Endothelial cell of umbilical vein (primary cell): ENCODE measurements at places on chromosomes 7 and 10. TPM values are rescaled to one million over a fixed set of nuclear protein-coding genes. Genes with fewer than 3 reads are reported as not detected.

DNA sequence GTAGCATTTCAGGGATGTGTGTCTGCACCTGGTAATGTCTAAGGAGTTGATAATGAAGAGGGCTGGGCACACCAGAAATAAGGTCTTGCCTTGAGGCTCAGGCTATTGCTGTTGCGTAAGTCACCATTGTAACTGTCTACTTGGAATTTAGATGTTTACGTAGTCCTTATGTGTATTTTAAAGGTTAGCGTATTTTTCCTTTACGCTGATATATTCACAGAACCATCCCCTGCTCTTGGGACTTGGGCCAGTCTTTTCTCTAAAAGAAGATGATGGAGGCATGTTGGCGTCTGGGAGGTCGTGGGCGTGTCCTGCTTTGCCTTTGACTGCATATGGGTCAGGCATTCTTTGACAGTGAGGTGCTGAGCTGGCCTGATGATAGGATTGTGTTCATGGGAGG lies 14.7 kb downstream of the WDR37 start:
- no peak overlapping the region for H3K4me3 ChIP-seq
- peaks cover 5% of the 10 kb centered on the region for H3K36me3 ChIP-seq
- H3K27ac ChIP-seq: no peak overlapping the region
- no peaks in the 10 kb centered on the region for H3K4me1 ChIP-seq

DNA sequence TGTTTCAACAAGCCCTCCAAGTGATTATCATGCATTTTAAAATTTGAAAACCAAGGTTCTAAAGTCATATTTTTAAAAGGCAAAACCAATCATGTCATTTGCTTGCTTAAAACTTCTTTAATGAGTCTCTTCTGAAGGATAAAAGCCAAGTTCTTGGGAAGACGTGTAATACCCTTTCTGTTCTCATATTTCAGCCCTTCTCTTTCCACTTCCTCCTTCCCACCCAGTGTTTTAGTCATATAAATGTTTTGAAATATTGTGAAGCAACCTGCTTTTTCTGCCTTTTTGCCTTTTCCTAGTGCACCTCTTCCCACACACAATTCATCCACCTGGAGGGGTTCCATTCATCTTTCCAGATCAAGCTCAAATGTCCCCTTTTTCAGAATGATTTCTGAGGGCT lies 211.1 kb upstream of the LRRTM3 start:
- H3K27ac ChIP-seq: no peak overlapping the region
- no peaks in the 10 kb centered on the region for H3K27me3 ChIP-seq
- no peak for DNase-seq
- H3K4me3 ChIP-seq: no peak overlapping the region

- no peaks in the 10 kb centered on the region for H3K27me3 ChIP-seq
- no peaks in the 10 kb centered on the region for H3K36me3 ChIP-seq
- peaks cover under 1% of the 10 kb centered on the region for H3K4me1 ChIP-seq
- no peak overlapping the region for H3K4me3 ChIP-seq
- no peak overlapping the region for H3K27ac ChIP-seq
- no peak for DNase-seq
Observed at GRCh38 chr7:84230491-84230890, 35.9 kb upstream of the SEMA3A start.

GRCh38 chr10:50367732-50368131 lies 116.4 kb upstream of the ASAH2 start:
- H3K27ac ChIP-seq: no peak overlapping the region
- no peaks in the 10 kb centered on the region for H3K27me3 ChIP-seq
- peaks cover under 1% of the 10 kb centered on the region for H3K4me1 ChIP-seq
- H3K4me3 ChIP-seq: no peak overlapping the region

GTF2IRD2 gene
- 9.8 and 10.0 TPM in 2 replicates for total RNA-seq

GRCh38 chr7:108486291-108486966 lies 30.2 kb upstream of the NRCAM start:
- no peaks in the 10 kb centered on the region for H3K36me3 ChIP-seq
- no peak overlapping the region for H3K4me3 ChIP-seq
- DNase-seq: peak; percentile 46

DNA sequence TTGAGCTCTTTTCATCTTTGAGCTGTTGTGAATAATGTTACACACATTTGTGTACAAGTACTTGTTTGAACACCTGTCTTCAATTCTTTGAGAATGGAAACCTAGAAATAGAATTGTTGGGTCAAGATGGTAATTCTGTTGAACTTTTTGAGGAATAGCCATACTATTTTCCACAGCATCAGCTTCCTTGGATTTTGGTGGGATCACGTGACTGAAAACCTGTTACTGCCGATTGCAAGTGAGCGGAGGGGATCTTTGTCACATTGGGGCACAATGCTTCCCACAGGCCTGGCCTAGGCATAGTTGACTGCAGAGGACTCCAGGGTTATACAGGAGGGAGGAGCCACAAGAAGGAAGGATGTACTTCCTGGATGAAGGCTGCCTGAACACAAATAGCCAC lies 21.3 kb upstream of the CACUL1 start:
- no peak for DNase-seq
- H3K36me3 ChIP-seq: no peaks in the 10 kb centered on the region
- no peak overlapping the region for H3K27ac ChIP-seq
- H3K27me3 ChIP-seq: no peaks in the 10 kb centered on the region
- no peaks in the 10 kb centered on the region for H3K4me1 ChIP-seq
- no peak overlapping the region for H3K4me3 ChIP-seq

NUTM2B gene
- total RNA-seq: 0.14 and 0.86 TPM in 2 replicates

- no peak overlapping the region for H3K27ac ChIP-seq
- no peak overlapping the region for H3K4me3 ChIP-seq
- no peak for DNase-seq
- H3K27me3 ChIP-seq: no peaks in the 10 kb centered on the region
- peaks cover 9% of the 10 kb centered on the region for H3K4me1 ChIP-seq
- H3K36me3 ChIP-seq: no peaks in the 10 kb centered on the region
Observed at GRCh38 chr7:28695300-28696295, 262.5 kb downstream of the TRIL start.

H2BK1 gene
- total RNA-seq: not detected in 2 replicates

TBX20 gene
- total RNA-seq: not detected in 2 replicates

GRCh38 chr10:17225808-17226207 lies 2.2 kb upstream of the VIM start:
- no peaks in the 10 kb centered on the region for H3K36me3 ChIP-seq
- H3K27ac ChIP-seq: no peak overlapping the region
- peaks cover 11% of the 10 kb centered on the region for H3K4me1 ChIP-seq
- no peak for DNase-seq
- H3K27me3 ChIP-seq: no peaks in the 10 kb centered on the region
- H3K4me3 ChIP-seq: no peak overlapping the region
